ENCODE measurements at places on chromosomes 1 and 21.

GRCh38 chr1:196063952-196064351, 544.3 kb downstream of the KCNT2 start:
- no peak for DNase-seq

DNA sequence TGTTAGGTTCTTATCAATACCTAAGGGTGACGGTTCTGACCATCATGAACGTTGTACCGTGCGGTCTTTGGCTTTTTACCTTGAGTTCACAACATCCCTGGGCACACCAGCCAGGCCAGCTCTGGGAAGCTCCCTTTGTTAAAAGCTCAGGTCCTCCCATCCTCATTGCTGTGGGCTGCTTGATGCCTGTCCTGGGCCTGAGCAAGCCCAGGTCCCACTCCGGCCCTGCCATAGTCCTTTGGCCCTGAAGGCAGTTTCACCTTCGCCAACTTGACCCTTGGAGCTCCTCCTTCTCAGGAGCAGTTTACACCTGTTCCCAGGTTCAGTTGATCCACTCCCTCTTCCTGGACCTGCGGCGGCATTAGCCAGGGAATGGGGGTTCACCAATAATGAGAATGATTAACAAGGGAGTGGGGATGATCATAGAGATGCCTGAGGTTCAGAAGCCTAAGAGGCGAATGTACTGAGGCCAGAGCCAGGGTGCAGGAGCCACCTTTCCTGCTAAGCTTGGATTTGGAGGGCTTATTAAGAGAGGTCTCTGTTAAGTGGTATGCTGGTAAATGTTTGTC, 40.2 kb downstream of the DHCR24 start:
- no peak for DNase-seq

GRCh38 chr1:178706432-178706831, 18.6 kb upstream of the RALGPS2 start:
- DNase-seq: no peak

GRCh38 chr1:39342776-39343175, 138.3 kb downstream of the MACF1 start:
- no peak for DNase-seq

- no peak for DNase-seq
Measured at GRCh38 chr1:59360170-59360569, 63.3 kb downstream of the FGGY start.

GRCh38 chr1:20212085-20212684, 25.9 kb upstream of the PLA2G2C start:
- no peak for DNase-seq

DNA sequence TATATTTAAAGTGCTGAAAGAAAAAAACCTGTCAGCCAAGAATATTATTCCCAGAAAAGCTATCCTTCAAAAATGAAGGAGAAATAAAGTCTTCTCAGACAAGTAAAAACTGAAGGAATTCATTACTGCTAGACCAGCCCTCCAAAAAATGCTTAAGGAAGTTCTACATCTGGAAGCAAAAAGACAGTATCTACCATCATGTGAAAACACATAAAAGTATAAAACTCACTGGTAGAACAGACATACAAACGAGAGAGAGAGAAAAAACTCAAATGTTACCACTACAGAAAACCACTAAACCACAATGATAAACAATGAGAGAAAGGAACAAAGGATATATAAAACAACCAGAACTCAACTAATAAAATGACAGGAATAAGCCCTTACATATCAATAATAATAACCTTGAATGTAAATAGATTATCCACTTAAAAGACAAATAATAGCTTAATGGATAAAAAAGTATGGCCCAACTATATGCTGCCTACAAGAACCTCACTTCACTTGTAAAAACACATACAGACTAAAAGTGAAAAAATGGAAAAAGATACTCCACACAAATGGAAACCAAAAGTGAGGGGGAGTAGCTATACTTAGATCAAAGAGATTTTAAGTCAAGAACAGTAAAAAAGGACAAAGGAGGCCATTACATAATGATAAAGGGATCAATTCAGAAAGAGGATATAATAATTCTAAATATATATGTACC, 22.0 kb downstream of the NSL1 start:
- no peak for DNase-seq

GRCh38 chr1:232841823-232842565, 36.8 kb downstream of the MAP10 start:
- no peak for DNase-seq
